ENCODE measurements at places on chromosomes 4 and X.

- DNase-seq: no peak
Observed at GRCh38 chrX:150635952-150636351, 57.2 kb upstream of the MTMR1 start.

DNA sequence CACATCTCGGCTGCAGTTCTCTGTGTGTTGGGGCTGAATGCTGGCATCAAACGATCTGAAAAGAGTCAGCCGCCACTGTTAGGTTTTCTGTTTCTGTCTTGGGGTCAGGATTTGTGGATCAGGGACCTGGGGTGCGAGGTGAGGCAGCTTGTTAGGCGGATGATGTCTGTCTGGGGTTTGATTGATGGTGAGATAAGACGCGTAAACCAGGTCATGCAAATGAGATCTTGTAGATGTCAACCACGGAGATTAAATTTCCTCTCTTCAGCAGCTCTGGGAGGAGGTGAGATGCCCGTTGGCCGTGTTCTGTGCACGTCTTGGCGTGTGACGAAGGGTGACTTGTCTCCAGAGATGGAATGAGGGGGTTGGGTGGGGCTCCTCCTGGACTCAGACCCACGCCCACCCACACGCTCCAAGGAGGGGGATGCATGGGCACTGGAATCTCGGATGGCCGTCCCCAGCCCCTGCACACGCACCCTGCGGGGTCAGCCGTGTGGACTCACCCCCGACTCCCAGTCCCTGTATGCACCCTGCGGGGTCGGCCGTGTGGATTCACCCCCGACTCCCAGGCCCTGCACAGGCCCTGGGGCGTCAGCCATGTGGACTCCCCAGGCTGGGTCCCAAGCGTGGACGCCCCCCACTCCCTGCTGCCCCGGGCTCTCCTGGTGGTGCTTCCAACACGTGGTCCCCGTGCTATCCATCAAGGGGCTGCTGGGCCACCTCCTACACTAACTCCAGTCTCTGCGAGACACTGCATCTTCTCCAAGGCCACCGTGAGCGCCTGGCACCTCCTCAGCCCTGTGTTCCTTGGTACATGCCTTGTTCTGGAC lies 16.0 kb upstream of the UVSSA start:
- no peak for DNase-seq

DNA sequence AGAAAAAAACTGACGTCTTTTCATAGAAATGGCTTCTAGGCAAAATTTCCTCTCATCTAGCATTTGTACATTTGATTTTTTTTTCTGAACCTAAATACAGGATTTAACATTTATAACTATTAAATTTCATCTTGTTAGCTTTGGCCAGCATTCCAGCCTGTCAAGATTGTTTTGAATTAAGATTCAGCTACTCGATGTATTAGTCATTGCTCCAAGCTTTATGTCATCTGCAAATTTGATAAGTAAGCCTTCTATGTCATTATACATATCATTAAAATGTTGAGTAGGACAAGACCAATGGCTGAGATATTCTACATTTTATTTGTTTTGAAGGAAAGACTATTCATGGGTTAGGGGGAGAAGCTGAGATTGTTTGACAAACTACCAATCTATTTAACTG lies 46.7 kb downstream of the DDX53 start:
- DNase-seq: no peak

DNA sequence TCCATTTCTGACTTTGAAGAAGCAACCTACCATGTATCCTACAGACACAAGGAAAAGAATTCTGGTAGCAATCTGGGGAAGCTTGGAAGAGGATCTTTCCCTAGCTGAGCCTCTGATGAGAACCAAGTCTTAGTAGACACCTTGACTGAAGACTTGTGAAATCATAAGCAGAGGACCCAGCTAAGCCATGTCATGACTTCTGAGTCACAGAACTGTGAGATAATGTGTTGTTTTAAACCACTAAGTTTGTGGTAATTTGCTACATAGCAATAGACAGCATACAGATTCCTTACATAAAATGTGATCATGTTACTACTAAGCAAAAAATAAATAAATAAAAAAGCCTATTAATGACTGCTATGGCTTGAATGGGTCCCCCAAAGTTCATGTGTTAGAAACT lies 71.3 kb upstream of the ANKRD50 start:
- DNase-seq: no peak

DNA sequence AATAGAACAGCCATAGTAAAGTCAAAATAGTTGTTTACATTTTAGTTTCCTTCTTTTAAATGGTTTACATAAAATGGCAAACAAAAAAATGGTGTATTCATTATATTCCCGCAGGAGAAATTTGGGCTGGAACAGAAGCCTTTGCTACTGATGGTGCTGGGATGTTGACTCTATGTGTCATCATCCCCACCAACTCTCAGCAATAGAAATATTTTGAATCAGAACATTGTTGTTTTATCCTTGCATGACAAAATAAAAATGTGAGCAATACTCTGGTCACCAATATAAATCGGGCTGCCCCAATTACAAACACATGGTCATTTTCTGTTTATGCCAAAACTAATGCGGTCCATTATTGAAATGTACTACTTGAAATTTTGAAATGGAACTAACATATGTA lies 1131.6 kb upstream of the PCDH7 start:
- no peak for DNase-seq

GRCh38 chrX:30141966-30142365 lies 73.4 kb upstream of the MAGEB2 start:
- no peak for DNase-seq
